ENCODE measurements at places on chromosomes 1 and 21. TPM values are rescaled to one million over a fixed set of nuclear protein-coding genes. Genes with fewer than 3 reads are reported as not detected.

Gene AVPR1B
- total RNA-seq = not detected

Gene TMEM54
- total RNA-seq = 28.1 TPM

GRCh38 chr21:26130249-26130881, 40.2 kb downstream of the APP start:
- DNase-seq = no peak

DNA sequence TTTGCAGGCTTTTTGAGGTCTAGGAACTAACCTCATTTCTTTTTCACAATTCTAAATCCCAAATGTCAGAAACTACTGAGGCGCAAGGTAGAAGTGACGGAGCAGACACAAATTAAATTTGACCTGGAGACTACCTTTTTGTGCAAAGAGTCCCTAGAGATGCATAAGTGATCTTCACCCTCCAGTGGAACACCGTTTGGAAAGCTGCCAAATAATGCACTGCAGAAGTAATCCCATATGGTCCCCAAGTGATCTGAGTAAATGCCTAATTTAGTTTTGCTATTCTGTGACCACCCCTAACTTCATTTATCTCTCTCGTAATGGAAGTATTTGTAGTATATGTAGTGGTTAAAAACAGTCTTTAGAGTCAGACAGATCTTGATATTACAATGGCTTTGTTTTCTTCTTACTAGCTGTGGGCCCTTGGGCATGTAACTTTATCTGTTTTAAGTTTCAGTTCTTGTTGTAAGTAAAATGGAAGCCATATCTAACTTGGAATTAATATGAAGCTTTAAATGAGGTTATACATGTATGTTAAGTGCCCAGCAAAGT, 70.4 kb upstream of the IPO9 start:
- DNase-seq = no peak

- no peak for DNase-seq
Measured at GRCh38 chr1:43123031-43123430, 49.1 kb downstream of the EBNA1BP2 start.

DNA sequence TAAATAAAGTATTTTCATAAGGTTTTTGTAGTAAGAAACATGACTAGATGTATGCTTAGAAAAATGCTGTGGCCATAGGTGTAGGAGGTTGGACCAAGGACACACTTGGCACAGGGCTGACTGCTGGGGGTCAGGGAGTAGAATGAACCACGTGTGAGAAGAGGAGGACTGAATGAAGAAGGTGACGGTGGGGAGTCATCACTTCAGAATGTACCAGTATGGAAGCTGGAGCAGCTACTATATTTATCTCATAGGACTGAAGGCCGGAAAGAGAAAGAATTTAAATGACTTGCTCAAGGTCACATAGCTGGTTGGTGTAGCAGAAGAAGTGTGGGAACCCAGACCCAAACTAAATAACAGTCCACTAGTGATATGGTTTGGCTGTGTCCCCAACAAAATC, 79.8 kb upstream of the HAO2 start:
- DNase-seq = no peak

DNA sequence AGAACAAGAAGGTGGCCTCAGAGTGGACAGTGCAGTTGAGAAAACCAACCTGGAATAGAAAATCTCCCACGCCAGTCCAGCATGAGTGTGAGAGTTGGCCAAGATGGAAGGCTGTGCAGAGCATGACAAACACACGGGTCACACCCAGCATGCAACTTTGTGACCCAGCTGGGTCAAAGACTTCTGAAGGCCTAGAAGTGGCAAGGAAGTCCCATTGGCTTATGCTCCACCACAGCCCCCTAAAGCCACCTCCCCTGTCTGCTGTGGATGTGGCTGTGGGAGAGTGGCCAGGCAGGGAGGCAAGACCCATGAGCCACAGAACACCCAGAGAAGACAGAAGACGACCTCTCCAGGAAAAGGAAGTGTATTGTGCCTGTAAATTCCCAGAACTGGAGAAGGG, 13.6 kb downstream of the BATF3 start:
- no peak for DNase-seq

- DNase-seq = no peak
Measured at GRCh38 chr1:113140588-113141446, 67.8 kb downstream of the LRIG2 start.

DNA sequence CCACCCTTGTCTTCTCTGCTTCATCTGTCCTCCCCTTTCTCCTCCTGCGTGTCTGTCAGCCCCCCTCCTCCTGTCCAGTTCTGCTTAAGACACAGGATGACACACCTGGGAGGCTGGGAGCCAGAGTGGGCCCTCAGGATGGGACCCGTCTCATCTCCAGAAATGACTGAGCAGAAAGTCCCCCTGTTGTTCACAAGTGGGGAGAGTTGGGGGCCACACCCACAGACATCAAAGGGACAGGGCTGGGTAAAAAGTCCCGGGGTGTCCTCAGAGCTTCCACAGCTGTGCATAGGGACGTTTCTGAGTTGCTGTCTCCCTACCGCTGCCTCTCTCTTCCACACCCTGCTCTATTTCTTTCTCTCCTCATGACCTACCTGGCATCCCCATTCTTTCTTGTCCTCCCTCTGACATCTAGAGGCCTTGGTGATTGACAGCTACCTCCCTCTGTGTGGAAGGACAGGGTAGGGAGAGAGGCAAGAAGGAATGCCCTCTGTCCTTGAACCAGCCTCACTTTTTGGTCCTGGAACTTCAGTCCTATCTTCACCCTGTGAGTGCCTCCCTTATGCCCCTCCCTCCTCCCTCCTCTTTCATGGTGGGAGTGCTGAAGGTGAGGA, 19.5 kb upstream of the SH2D2A start:
- DNase-seq = no peak

GRCh38 chr1:236808564-236809130, 13.6 kb downstream of the MTR start:
- DNase-seq = no peak

DNA sequence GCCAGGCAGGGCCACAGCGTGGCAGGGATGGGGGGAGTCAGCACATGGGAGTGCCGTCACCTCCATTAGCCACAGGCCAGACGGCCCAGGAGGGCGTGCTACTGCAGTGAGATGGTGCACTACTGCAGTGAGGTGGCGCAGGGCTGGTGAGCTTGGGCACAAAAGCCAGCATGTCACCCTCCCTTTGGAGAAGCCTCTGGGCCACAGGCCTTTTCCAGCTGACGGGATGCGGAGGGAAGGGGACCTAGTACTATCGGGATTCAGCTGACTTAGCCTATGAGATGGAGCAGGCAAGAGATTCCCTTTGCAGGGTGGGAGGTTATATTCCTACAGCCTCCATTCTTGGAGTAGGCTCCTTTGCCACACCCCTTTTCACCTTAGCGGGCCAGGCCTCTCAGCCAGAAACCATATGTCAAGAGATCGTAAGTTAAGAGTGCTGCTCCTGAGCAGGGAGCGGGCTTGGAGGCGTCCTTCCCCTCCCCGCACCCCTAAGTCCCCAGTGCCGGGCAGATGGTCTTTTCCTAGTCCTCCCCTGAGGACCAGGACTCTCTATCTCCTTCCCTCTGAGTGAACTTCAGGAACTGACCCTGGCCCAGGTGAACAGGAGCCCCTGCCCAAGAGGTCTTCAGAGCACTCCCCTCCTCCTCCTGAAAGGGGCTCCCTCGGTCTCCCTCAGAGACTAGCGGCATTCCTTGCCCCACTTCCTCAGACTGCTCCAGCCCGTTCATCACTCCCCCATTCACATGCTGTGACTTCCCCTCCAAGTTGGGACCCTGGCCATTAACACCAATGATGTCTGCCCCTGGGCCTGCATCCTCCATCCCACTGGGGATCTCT, 8.2 kb downstream of the NES start:
- no peak for DNase-seq

DNA sequence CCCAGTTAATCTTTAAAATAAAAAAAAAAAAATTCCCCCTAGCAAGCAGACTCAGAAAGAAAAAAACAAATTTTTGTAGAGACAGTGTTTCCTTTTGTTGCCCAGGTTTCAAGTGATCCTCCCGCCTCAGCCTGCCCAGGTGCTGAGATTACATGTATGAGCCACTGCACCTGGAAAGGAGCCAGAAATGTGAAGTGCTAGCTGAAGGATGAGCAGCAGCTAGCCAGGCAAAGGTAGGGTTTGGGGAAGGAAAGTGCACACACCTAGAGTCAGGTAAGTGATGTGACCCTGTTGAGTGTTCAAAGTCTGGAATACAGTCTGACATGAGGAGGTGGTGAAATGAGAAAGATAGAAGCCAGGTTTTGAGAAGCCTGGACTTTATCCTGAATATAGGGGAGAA, 1.7 kb downstream of the AKR1A1 start:
- no peak for DNase-seq

- no peak for DNase-seq
Measured at GRCh38 chr1:184033711-184034167, 3.8 kb downstream of the COLGALT2 start.

DNA sequence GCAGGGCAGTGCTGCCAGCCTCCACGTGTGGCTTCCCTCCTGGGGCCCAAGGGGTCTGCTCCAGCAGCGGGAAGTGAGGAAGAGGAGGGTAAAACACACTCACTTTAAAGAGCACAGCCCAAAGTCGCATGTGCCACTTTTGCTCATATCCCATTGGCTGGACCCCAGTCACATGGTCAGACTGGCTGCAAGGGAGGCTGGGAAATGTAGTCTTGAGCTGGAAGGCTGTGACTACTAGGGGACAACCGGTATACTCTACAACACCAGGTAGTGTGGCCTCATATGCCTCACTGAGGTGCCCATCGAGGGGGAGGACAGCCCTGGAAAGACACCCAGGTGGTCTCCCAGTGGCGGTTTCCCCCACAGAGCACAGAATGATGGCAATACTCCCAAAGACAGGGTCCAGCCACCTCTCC, 45.2 kb downstream of the CAMK2N1 start:
- DNase-seq = no peak
